Upper lobe of right lung (tissue), 1 donor: ENCODE measurements at places on chromosomes 6 and 20. TPM values are rescaled to one million over a fixed set of nuclear protein-coding genes. Genes with fewer than 3 reads are reported as not detected.

DNA sequence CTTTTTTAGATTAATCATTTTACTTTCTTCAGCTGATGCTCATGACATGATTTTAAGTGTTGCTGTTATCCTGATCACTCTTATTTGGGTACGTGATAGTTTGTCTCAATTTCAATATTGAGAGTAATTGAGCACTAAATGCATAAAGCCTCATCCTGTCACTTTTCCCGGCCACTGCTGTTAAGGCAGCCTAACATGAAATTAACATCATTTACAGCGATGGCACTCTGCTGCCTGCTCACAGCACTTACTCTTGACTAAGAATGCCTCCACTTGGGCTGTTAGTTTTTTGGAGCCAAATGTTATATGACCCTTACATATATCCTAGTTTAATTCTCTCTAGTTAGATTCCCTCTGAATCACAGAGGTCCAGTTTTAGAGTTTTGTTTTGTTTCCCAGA, 107.3 kb downstream of the SLX4IP start:
- no peak overlapping the region for H3K27ac ChIP-seq
- H3K27me3 ChIP-seq: no peaks in the 10 kb centered on the region
- no peak overlapping the region for H3K4me3 ChIP-seq
- DNase-seq: no peak
- no peaks in the 10 kb centered on the region for H3K36me3 ChIP-seq

- no peak overlapping the region for H3K27ac ChIP-seq
- H3K4me3 ChIP-seq: no peak overlapping the region
- no peaks in the 10 kb centered on the region for H3K27me3 ChIP-seq
- H3K36me3 ChIP-seq: peaks cover 24% of the 10 kb centered on the region
- no peak for DNase-seq
- H3K4me1 ChIP-seq: peaks cover 25% of the 10 kb centered on the region
These were observed 8.9 kb downstream of the MANBAL start for GRCh38 chr20:37298190-37298939.

GRCh38 chr6:112372226-112372806, 25.2 kb downstream of the RFPL4B start:
- peaks cover 14% of the 10 kb centered on the region for H3K27me3 ChIP-seq
- DNase-seq: no peak
- H3K4me3 ChIP-seq: no peak overlapping the region
- H3K4me1 ChIP-seq: no peaks in the 10 kb centered on the region
- no peak overlapping the region for H3K27ac ChIP-seq

- H3K36me3 ChIP-seq: peaks cover 98% of the 10 kb centered on the region
- no peak overlapping the region for H3K4me3 ChIP-seq
- H3K4me1 ChIP-seq: no peaks in the 10 kb centered on the region
- no peak overlapping the region for H3K27ac ChIP-seq
- DNase-seq: no peak
- H3K27me3 ChIP-seq: no peaks in the 10 kb centered on the region
These were observed 180.2 kb upstream of the SHLD1 start for GRCh38 chr20:5570031-5570430.

LTA gene
- total RNA-seq: 0.46 TPM

RPS10 gene
- 875 TPM for total RNA-seq

RAET1G gene
- 1.2 TPM for total RNA-seq

EYA2 gene
- total RNA-seq: 1.8 TPM

GRCh38 chr6:150203378-150203777, 60.5 kb downstream of the PPP1R14C start:
- H3K4me1 ChIP-seq: no peaks in the 10 kb centered on the region
- DNase-seq: no peak
- H3K27ac ChIP-seq: no peak overlapping the region
- H3K36me3 ChIP-seq: no peaks in the 10 kb centered on the region
- no peaks in the 10 kb centered on the region for H3K27me3 ChIP-seq

C6orf141 gene
- total RNA-seq: 2.1 TPM

- H3K27ac ChIP-seq: no peak overlapping the region
- H3K27me3 ChIP-seq: no peaks in the 10 kb centered on the region
- H3K36me3 ChIP-seq: no peaks in the 10 kb centered on the region
These were observed 176.4 kb upstream of the AKAP12 start for GRCh38 chr6:151063352-151063751.

- H3K4me1 ChIP-seq: no peaks in the 10 kb centered on the region
- H3K27me3 ChIP-seq: no peaks in the 10 kb centered on the region
- H3K36me3 ChIP-seq: no peaks in the 10 kb centered on the region
- no peak overlapping the region for H3K4me3 ChIP-seq
- no peak overlapping the region for H3K27ac ChIP-seq
These were observed 180.2 kb downstream of the PTPRT start for GRCh38 chr20:43009532-43009931.

DNA sequence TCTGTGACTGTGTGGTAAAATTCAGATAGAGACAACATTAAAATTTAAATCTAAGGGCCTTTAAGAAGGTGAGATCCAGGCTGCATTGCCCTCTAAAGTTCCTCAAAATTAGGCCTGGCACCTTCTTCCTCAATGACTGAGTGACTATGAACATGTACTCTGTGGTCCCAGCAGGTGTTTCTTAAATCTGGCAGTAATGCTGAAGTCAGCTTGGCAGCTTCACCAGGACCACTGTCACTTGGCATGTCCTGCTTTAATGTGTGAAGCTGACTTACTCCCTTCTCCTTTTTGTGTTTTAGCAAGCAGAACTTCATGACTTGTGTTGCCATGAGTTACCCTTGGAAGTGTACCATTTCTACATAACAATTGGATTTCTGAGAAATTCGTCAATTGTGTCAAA, 141.7 kb downstream of the NKAIN2 start:
- no peaks in the 10 kb centered on the region for H3K4me1 ChIP-seq
- DNase-seq: no peak
- H3K4me3 ChIP-seq: no peak overlapping the region
- H3K36me3 ChIP-seq: no peaks in the 10 kb centered on the region
- H3K27me3 ChIP-seq: no peaks in the 10 kb centered on the region

TRIM15 gene
- not detected for total RNA-seq

- no peak overlapping the region for H3K27ac ChIP-seq
- no peak overlapping the region for H3K4me3 ChIP-seq
- H3K4me1 ChIP-seq: no peaks in the 10 kb centered on the region
- H3K27me3 ChIP-seq: no peaks in the 10 kb centered on the region
- no peaks in the 10 kb centered on the region for H3K36me3 ChIP-seq
These were observed 14.7 kb upstream of the HMGN3 start for GRCh38 chr6:79249136-79249535.

GRCh38 chr6:52498538-52499017, 78.3 kb downstream of the TRAM2 start:
- H3K36me3 ChIP-seq: peaks cover 12% of the 10 kb centered on the region
- no peaks in the 10 kb centered on the region for H3K27me3 ChIP-seq
- H3K4me3 ChIP-seq: no peak overlapping the region
- peaks cover 4% of the 10 kb centered on the region for H3K4me1 ChIP-seq
- DNase-seq: no peak

DNA sequence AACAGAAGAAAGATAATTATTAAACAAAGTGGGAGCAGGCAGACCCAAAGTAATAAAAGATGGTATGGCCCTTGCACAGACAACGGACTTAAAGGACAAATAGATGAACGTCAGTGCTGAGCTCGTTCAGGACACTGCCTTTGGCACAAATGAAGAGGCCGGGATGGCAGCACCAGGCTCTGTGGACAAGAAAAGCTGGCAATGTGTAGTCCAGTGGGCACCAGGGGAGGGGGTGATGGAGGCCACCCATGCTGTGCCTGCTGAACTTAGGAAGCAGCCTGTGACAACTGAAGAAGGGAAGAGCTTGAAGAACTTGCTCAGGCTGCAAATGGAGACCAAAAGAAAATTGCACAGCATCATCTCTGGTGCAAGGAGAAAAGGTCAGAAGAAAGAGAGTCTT, 131.0 kb downstream of the ANKRD60 start:
- no peaks in the 10 kb centered on the region for H3K36me3 ChIP-seq
- no peak overlapping the region for H3K27ac ChIP-seq
- no peaks in the 10 kb centered on the region for H3K4me1 ChIP-seq
- no peak overlapping the region for H3K4me3 ChIP-seq
- no peak for DNase-seq

DNA sequence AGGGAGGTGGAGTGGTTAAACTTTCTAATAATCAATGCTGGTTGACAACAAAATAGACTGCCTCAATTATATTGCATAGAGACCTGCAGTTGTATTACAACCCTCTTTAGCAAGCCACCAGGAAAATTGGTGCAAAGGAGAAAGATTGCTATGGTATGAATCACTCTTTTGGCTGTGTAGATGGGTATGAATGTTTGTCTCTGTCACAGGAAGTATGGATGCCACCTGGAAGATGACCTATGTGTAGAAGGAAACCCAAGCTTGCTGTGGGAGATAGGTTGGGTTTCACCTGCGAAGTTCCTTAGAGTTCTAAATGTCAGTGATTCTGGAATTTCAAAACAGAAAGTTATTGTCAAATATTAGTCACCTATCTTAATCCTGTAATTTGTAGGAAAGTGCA, 134.6 kb downstream of the SOBP start:
- no peak overlapping the region for H3K4me3 ChIP-seq
- no peak overlapping the region for H3K27ac ChIP-seq
- peaks cover 4% of the 10 kb centered on the region for H3K4me1 ChIP-seq
- no peak for DNase-seq

DNA sequence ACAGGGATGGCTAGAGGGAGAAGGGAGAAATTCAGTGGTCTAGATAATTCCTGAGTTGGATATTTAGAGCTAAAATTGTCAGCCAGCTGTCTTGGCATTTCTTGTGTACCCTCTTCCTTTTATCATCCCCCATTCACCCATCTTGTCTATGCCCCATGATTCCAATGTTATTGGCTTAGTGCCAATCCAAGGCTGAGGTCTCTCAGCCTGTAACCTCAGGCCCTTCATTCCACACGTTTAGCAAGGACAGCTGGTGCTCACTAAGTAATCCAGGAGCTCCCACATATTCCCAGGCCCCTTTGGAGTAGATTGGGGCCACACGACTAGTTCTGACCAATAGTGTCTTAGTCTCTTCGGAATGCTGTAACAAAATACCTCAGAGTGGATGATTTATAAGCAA, 112.4 kb upstream of the ATXN1 start:
- no peak overlapping the region for H3K27ac ChIP-seq
- no peak overlapping the region for H3K4me3 ChIP-seq
- no peaks in the 10 kb centered on the region for H3K36me3 ChIP-seq
- no peaks in the 10 kb centered on the region for H3K4me1 ChIP-seq
- no peak for DNase-seq

- no peaks in the 10 kb centered on the region for H3K27me3 ChIP-seq
- H3K27ac ChIP-seq: no peak overlapping the region
- H3K4me1 ChIP-seq: no peaks in the 10 kb centered on the region
- DNase-seq: no peak
These were observed 804.1 kb downstream of the TFAP2A start for GRCh38 chr6:9610620-9611415.

DNA sequence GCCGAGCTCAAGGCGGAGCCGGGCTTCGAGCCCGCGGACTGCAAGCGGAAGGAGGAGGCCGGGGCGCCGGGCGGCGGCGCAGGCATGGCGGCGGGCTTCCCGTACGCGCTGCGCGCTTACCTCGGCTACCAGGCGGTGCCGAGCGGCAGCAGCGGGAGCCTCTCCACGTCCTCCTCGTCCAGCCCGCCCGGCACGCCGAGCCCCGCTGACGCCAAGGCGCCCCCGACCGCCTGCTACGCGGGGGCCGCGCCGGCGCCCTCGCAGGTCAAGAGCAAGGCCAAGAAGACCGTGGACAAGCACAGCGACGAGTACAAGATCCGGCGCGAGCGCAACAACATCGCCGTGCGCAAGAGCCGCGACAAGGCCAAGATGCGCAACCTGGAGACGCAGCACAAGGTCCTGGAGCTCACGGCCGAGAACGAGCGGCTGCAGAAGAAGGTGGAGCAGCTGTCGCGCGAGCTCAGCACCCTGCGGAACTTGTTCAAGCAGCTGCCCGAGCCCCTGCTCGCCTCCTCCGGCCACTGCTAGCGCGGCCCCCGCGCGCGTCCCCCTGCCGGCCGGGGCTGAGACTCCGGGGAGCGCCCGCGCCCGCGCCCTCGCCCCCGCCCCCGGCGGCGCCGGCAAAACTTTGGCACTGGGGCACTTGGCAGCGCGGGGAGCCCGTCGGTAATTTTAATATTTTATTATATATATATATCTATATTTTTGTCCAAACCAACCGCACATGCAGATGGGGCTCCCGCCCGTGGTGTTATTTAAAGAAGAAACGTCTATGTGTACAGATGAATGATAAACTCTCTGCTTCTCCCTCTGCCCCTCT, 1.1 kb downstream of the CEBPB start:
- peaks cover 33% of the 10 kb centered on the region for H3K4me1 ChIP-seq
- H3K27me3 ChIP-seq: no peaks in the 10 kb centered on the region
- peak; percentile 80 for DNase-seq
- peak overlapping the region; percentile 87 for H3K4me3 ChIP-seq

DNA sequence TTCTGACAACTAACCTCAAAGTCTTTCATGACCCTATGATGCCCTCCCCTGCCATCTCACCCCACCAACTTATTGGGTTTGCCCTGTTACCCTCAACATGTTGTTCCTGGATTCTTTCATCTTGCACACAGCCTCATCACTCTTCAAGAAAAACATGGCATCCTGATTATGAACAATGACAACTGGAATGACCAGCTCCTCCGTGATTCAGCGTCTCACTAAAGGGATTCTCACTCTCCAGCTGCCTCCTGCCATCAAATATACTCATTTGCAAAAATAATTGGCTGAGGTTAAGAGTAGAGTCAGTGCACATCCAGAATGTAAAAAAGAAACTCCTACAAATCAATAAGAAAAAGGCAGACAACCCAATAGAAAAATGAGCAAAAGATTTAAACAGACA, 59.7 kb upstream of the MDGA1 start:
- H3K4me1 ChIP-seq: no peaks in the 10 kb centered on the region
- H3K4me3 ChIP-seq: no peak overlapping the region
- no peaks in the 10 kb centered on the region for H3K36me3 ChIP-seq
- no peak overlapping the region for H3K27ac ChIP-seq
- no peak for DNase-seq

- no peak for DNase-seq
- H3K4me3 ChIP-seq: no peak overlapping the region
- H3K4me1 ChIP-seq: no peaks in the 10 kb centered on the region
- H3K27me3 ChIP-seq: no peaks in the 10 kb centered on the region
These were observed 4.8 kb downstream of the BPIFA2 start for GRCh38 chr20:33172781-33173180.

DNA sequence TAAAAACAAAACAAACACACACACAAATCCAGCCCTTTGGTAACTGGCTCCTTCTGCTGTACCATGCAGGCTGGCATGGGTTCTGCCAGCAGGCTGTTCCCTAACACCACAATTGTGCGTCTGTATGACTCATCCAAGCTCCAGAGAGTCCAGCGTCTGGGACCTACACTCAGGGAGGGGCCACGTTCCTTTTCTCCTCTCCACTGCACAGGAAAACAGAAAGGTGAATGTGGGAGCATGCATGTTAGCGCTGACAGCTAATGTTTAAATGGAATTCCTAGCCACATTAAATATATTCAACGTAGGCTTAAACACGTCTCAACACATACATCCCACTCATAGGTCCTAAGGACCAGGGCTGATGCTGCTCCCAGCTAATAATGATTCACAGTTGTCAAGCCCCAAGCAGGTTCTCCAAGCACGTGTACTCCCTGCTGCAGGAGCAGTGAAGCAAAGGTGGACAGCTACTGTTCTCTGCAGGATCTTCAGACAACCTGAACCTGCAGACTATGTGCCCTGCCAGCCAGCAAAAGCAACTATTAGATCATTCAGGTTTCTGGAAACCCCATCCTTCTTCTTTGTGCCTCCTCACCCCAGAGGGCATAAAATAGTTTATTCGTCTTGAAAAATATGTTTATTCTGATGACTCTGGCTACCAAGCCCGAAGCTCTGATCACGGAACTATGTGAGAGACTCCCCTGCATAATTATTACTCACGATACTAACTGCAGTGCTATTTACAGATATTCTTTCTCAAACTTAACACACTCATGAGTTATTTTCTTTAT, 20.9 kb downstream of the MAP1LC3A start:
- no peaks in the 10 kb centered on the region for H3K36me3 ChIP-seq
- no peaks in the 10 kb centered on the region for H3K27me3 ChIP-seq
- H3K27ac ChIP-seq: no peak overlapping the region
- DNase-seq: no peak

MLN gene
- not detected for total RNA-seq
